Adrenal gland (tissue), 19 donors: ENCODE measurements at places on chromosomes 5 and 9. TPM values are rescaled to one million over a fixed set of nuclear protein-coding genes. Genes with fewer than 3 reads are reported as not detected.
A peak's percentile ranks its signal among the peaks of the same experiment; 100 is the strongest.

DNA sequence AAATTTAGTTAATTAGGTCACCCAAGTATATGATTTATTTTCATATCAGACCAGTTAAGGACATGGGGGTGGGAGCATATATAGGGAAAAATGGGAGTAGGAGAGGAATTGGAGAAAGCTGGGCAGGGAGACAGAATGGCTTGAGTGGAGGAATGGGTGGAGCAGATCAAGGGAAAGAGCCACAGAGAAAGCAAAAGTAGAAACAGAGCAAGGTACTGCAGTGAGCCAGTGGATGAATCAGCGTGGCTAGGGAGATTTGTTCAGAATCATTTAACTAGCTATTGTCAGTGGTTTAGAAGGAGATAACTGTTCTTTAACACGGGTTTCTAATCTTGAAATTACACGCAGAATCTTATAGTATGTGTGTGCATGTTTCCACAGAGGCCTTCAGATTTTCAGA, 37.4 kb downstream of the SNX24 start:
- peaks cover 9% of the 10 kb centered on the region for H3K4me1 ChIP-seq
- no peaks in the 10 kb centered on the region for H3K36me3 ChIP-seq
- no peak for DNase-seq
- no peaks in the 10 kb centered on the region for H3K27me3 ChIP-seq
- no peak overlapping the region for H3K27ac ChIP-seq
- no peak overlapping the region for H3K4me3 ChIP-seq

DNA sequence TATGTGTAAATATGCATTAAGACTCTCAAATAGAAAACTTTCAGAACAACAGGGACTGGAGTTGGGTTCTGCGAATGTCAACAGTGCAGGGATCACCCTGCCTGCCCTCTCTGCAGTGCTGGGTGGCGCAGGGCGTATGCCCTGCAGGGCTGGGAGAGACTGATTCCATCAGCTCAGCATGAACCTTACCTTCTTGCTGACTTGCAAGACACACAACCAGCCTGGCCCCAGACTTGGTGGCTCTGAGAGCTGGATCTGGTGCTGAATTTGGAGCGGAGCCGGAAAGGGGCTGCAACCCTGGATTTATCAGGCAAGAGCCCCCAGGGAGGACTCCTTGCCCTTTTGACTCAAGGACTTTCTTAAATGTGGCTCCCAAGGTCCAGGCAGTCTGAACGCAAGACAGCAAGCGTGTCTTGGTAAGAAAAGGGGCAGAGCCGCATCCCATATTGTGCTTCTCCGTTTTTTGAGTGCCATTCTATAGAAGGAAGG, 376.0 kb upstream of the IRX2 start:
- no peaks in the 10 kb centered on the region for H3K4me1 ChIP-seq
- H3K36me3 ChIP-seq: no peaks in the 10 kb centered on the region
- no peak overlapping the region for H3K4me3 ChIP-seq
- DNase-seq: no peak

- DNase-seq: no peak
- H3K36me3 ChIP-seq: no peaks in the 10 kb centered on the region
- H3K4me3 ChIP-seq: peak overlapping the region; percentile 54
- H3K4me1 ChIP-seq: peaks cover 27% of the 10 kb centered on the region
Measured at GRCh38 chr5:177403102-177403791, 2.8 kb upstream of the PFN3 start.

The SGCD gene
- total RNA-seq: 11.2 TPM

DNA sequence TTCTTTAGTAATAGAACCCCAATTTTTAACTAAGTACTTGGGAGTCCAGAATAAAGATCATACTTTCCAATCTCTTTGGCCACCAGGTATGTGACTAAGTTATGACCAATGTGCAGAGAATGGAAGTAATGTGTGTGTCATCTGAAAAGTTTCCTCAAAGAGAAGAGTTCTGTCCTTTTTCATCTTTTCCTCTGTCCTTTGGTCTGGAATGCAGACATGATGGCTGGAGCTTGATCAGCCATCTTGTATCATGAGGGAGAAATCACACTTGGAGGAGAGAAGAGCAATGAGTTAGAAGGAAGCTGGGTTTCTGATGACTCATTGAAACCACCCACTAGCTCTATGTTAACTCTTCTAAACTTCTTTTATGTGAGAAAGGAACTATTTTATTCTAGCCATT, 5.5 kb upstream of the CPEB4 start:
- no peak overlapping the region for H3K4me3 ChIP-seq
- peaks cover 12% of the 10 kb centered on the region for H3K4me1 ChIP-seq
- no peak overlapping the region for H3K27ac ChIP-seq

DNA sequence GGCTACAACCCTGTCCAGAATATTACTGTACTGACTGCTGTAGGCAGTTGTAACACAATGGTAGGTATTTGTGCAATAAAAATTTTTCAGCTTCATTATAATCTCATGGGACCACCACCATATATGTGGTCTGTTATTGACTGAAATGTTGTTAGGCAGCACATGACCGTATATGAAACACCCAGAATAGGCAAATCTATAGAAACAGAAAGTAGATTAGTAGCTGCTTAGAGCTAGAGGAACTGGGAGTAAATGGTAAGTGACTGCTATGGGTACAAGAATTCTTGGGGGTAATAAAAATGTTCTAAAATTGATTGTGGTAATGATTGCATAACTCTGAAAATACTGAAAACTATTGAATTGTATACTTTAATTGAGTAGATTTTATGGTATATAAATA, 185.7 kb downstream of the ESM1 start:
- H3K27me3 ChIP-seq: no peaks in the 10 kb centered on the region
- H3K36me3 ChIP-seq: no peaks in the 10 kb centered on the region
- no peak for DNase-seq

- no peaks in the 10 kb centered on the region for H3K4me1 ChIP-seq
- H3K36me3 ChIP-seq: no peaks in the 10 kb centered on the region
- H3K4me3 ChIP-seq: no peak overlapping the region
- H3K27me3 ChIP-seq: no peaks in the 10 kb centered on the region
- DNase-seq: no peak
Measured at GRCh38 chr9:3825721-3826120, 299.9 kb upstream of the RFX3 start.

The SARDH gene
- total RNA-seq: 6.6 TPM

DNA sequence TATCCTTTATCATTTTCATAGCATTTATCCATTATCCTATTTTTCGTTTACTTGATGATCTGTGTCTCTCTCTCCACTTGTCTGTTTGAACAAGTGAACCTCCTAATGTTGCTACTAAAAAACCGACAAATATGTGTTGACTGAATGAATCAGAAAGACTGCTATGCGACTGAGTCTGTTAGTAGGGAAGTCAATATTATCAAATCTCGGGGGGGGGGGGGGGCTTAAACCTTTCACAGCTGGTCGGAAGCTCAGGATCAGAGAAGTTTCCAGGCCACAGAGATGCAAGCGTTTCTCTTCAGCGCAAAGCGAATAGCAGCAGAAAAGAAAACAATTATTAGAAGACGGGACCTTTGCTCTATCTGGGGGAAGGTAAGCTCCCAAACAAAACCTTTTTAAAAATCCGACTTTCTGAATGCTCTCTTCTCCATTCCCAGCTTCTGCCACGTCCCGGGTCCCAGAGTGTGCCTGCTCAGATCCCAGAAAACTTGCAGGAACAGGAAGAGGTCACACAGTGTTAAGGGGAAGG, 412 bp downstream of the RIOK2 start:
- peak overlapping the region; percentile 69 for H3K27ac ChIP-seq
- H3K4me3 ChIP-seq: peak overlapping the region; percentile 94
- H3K4me1 ChIP-seq: peaks cover 12% of the 10 kb centered on the region
- peaks cover 13% of the 10 kb centered on the region for H3K36me3 ChIP-seq

DNA sequence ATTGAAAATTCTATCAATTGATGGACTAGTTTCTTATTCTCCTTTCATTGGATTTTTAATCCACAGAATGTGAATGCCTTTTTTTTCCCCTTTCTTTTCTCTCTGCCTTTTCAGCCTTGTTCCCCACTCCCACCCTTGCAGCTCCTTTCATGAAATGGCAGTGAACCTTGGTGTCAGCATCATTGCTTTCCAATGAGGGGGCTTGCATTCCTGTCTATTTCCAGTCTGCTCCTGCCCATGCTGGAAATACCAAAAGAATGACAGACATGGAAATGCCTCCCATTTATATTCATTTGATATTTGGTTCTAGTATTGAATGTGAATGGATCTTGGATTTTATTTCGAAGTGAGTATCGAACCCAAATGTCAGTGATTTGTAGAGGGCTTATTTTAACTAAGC, 162.7 kb upstream of the SGCD start:
- no peak for DNase-seq
- H3K4me1 ChIP-seq: no peaks in the 10 kb centered on the region
- H3K27ac ChIP-seq: no peak overlapping the region
- H3K4me3 ChIP-seq: no peak overlapping the region

The GRIN3A gene
- not detected for total RNA-seq

- no peak overlapping the region for H3K27ac ChIP-seq
- H3K36me3 ChIP-seq: no peaks in the 10 kb centered on the region
- no peaks in the 10 kb centered on the region for H3K4me1 ChIP-seq
- no peak overlapping the region for H3K4me3 ChIP-seq
Measured at GRCh38 chr9:114854736-114855355, 49.0 kb upstream of the TNFSF15 start.

DNA sequence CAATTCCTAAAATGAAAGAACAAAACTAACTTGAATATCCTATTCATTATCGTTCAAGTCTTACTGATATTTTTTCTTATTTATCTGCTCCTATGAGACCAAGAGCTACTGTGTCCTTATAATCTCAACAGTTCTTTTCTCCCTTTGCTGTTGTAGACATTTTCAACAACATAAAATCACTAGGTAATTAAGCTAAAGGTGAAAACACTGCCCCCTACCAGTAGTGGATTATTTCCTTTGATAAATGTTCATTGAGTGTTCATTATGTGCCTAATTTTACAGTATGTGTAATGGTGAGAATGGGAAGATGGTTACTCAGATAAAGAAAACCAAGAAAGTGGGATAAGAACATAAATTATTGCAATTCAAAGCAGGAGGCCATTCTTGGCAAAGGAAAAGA, 41.4 kb upstream of the PAPPA start:
- no peak for DNase-seq
- no peaks in the 10 kb centered on the region for H3K27me3 ChIP-seq
- no peaks in the 10 kb centered on the region for H3K4me1 ChIP-seq

The DNM1 gene
- total RNA-seq: 14.7 TPM

DNA sequence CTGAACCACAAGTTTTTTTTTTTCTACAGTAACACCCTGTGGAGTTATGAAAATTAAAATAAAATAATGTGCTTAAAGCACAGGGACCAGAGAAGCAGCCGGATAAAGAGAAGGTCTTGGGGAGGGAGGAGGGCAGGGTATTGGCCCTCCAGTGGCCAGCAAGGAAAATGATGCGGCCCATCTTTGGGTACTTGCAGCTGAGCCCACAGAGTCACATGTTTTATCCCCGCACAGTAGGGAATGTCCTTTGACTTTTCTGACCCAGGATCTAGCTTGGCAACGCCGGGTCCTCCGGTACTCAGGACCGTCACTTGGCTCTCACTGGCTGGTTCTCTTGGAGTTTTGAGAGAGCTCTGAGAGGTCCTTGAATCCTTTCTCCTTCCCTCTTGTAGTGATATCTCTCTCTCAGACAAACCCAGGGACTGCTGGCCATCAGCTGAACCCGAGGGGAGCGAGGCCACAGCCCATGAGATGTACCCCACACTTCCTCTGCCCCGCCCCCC, 35.3 kb upstream of the HSPA9 start:
- peaks cover 23% of the 10 kb centered on the region for H3K4me1 ChIP-seq
- peak overlapping the region; percentile 54 for H3K4me3 ChIP-seq
- H3K27me3 ChIP-seq: no peaks in the 10 kb centered on the region

DNA sequence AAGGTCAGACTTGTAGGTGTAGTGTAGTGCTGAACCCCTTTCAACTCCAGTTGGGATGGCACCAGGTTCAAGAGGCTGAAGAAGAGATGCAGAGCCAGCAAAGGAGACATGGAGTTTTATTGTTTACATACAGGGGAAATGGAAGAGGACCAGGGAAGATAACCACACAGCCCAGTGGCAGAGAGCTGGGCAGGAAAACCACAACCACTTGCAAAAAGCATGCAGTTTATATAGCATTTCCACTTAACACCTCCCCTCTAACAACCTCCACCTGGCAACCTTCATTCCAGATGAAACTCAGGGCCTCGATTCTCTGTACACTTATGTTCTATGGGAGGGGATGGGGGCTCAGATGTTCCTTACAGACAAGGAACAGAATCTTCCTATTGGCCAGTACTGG, 56.9 kb downstream of the SNX24 start:
- H3K36me3 ChIP-seq: no peaks in the 10 kb centered on the region
- H3K27me3 ChIP-seq: no peaks in the 10 kb centered on the region
- H3K27ac ChIP-seq: no peak overlapping the region
- H3K4me1 ChIP-seq: no peaks in the 10 kb centered on the region
- no peak for DNase-seq
- no peak overlapping the region for H3K4me3 ChIP-seq

DNA sequence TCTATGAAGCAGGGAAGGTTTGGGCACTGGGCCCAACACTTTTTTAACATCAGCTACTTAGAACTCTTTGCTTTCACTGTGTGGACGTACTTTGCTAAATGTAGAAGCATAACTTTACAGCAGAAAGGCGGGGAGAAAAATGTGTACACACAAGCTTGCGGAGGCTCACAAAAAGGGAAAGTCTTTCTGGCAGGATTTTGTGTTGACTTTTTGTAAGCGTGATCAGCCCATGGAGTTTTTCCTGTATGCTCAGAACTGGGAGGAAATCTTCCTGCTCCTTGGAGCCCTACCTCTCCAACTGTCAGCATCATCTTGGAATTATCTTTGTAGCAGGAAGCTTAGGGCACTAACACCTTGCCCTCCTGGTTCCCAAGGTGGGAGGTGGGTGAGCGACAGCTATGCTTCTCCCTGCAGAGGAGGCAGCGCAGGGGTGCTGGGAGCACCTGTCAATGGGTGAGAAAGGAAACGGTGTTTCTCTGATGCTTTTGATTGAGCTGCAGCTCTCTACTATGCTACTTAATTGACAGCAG, 321.9 kb downstream of the GADD45G start:
- no peak overlapping the region for H3K4me3 ChIP-seq
- H3K27ac ChIP-seq: no peak overlapping the region
- H3K4me1 ChIP-seq: peaks cover 12% of the 10 kb centered on the region
- H3K27me3 ChIP-seq: no peaks in the 10 kb centered on the region
- no peaks in the 10 kb centered on the region for H3K36me3 ChIP-seq

DNA sequence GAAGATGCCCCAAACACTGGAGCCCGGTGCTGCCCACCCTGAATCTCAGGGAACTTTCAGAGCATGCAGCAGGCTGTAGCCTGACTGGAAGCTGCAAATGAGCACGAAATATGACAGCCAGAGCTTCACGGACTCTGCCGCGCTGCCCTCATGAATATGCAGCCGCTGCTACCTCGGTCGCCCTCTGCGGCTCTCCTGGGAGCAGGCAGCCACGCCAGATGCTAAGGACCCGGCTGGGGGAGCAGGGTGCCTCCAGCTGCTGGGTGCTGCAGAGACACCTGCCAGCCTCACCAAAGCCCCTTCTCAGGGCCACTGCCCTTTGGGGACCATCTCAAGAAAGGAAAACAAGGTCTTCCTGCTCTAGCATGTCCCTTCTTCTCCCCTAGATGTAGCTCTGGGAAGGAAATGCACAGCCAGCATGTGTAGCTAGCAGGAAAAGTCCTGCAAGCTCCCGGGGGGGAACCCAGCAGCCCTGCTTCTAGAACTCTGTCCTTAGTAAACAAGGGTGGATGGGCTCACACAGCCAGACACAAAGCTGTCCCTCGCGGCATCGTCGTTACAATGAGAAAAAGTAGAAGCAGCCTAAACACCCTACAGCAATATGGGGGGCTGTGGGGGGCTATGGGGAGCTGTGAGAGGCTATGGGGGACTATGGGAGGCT, 56.8 kb upstream of the OLFM1 start:
- DNase-seq: no peak
- H3K4me1 ChIP-seq: no peaks in the 10 kb centered on the region
- no peaks in the 10 kb centered on the region for H3K27me3 ChIP-seq
